Breast epithelium (tissue), 4 donors: ENCODE measurements at places on chromosomes 3 and 15. TPM values are rescaled to one million over a fixed set of nuclear protein-coding genes. Genes with fewer than 3 reads are reported as not detected.

GRCh38 chr15:57427367-57427821 lies 51.1 kb downstream of the CGNL1 start:
- peak overlapping the region; percentile 43 for H3K27ac ChIP-seq
- no peaks in the 10 kb centered on the region for H3K27me3 ChIP-seq
- H3K4me1 ChIP-seq: no peaks in the 10 kb centered on the region
- H3K4me3 ChIP-seq: no peak overlapping the region

DNA sequence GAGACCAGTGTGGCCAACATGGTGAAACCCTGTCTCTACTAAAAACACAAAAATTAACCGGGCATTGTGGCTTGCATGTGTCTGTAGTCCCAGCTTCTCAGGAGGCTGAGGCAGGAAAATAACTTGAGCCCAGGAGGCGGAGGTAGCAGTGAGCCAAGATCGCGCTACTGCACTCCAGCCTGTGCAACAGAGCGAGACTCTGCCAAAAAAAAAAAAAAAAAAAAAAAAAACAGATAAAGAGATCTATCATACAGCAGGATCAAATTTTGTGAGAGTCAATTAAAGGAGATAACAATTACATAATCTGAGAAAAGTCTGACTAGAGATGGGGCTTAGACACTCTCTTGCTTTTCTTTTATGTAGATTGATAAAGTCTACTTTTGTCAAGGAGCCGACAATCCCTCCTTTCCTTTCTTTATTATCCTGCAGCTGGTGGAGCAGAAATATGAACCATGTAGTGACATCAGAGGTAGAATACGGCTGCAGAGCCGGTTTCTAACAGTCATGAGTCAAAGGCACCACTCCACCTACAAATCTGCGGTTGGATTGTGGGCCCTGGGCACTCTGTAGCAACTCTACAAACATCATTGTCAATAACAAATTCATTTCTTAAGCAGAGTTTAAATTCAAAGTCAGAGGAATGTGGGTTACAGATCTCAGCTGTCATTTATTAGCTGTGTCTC lies 9.0 kb downstream of the C2CD4A start:
- H3K4me3 ChIP-seq: no peak overlapping the region
- H3K4me1 ChIP-seq: no peaks in the 10 kb centered on the region
- peak; percentile 69 for DNase-seq
- H3K27me3 ChIP-seq: no peaks in the 10 kb centered on the region

- H3K36me3 ChIP-seq: no peaks in the 10 kb centered on the region
- no peaks in the 10 kb centered on the region for H3K27me3 ChIP-seq
- H3K4me3 ChIP-seq: no peak overlapping the region
- no peaks in the 10 kb centered on the region for H3K4me1 ChIP-seq
- no peak overlapping the region for H3K27ac ChIP-seq
Observed at GRCh38 chr3:150828261-150828660, 65.3 kb upstream of the SIAH2 start.

- no peaks in the 10 kb centered on the region for H3K4me1 ChIP-seq
- H3K4me3 ChIP-seq: no peak overlapping the region
- H3K27me3 ChIP-seq: no peaks in the 10 kb centered on the region
- DNase-seq: no peak
- H3K36me3 ChIP-seq: no peaks in the 10 kb centered on the region
Observed at GRCh38 chr3:56980798-56981390, 79.6 kb upstream of the SPATA12 start.

DNA sequence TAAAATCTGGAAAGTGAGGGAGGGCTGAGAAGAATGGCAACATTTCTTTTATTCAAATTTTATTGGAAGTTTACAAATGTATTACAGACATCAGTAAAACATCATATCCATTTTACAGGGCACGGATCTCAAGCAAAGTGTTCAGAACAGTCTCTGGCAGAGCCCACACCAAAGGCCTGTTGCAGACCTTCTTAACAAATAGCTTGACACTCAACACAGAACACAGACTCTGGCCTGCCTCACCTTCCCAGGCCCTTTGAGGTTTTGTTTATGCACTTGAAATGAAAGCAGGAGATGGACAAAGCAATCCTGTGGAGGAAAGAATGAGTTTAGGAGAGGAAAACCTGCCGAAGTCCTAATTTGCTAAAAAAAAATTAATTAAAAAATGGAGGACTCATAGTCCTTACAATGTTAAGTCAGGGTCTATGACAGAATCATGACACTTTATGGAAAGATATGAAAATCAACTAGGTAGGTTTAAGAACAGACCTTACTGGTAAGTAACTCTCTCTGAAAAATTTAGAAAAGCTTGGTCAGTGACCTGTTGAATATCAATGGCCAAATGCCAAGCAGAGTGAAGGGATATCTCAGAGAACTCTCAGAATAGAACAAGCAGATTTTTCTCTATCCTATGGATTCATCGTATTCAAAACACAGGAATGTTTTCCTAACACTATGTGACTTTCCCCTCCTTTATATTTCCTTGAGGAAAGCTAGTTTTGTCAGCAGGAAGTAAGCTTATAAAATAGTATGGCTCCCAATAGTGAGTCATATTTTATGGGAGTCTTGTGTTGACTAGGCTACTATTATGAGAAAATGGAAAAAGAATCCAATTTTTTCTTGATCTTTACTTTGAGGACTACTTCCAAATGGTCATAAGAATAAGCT lies 70.8 kb upstream of the PSMD6 start:
- no peaks in the 10 kb centered on the region for H3K27me3 ChIP-seq
- no peaks in the 10 kb centered on the region for H3K4me1 ChIP-seq
- DNase-seq: no peak
- no peak overlapping the region for H3K4me3 ChIP-seq

- H3K4me1 ChIP-seq: no peaks in the 10 kb centered on the region
- H3K27ac ChIP-seq: no peak overlapping the region
- no peak for DNase-seq
- no peaks in the 10 kb centered on the region for H3K27me3 ChIP-seq
Observed at GRCh38 chr15:36614016-36614415, 34.6 kb downstream of the CDIN1 start.

DNA sequence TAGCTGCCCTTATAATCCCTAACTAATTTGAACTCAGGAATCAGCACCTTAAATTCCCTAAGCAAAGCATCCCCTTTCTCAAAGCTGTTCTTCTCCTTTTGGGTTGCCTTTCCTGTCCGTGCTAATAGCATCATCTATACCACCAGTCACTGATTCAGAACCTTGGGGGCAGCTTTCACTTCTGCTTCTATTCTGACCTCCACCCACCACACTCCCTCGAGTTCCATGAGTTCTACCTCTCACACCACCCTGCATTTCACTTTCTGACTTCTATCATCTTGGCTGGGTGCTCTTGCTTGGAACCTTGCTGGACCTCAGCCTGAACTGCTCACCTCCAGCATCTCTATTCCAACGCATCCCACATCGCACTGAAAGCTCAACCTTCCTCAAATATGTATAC lies 55.4 kb upstream of the KCNMB2 start:
- no peaks in the 10 kb centered on the region for H3K36me3 ChIP-seq
- no peak overlapping the region for H3K27ac ChIP-seq
- H3K27me3 ChIP-seq: no peaks in the 10 kb centered on the region
- DNase-seq: no peak
- no peaks in the 10 kb centered on the region for H3K4me1 ChIP-seq

DNA sequence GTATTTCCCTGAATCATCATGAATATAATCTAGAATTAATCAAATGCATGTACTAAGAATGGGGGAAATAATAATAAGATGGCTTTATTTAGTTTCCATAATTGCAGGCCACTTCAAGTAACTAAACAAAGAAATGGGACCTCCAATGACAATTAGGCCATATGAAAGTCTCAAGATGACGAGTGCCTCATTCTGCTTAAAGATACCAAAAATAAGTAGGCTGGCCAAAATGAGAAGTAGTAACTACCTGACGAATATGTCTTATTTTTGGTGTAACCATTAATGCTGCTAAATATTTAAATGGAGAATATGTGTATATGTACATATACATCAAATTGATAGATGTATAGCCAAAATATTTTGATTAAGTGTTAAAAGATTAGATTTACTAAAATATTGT lies 932.6 kb downstream of the EPHA3 start:
- no peak for DNase-seq
- no peak overlapping the region for H3K27ac ChIP-seq
- no peaks in the 10 kb centered on the region for H3K4me1 ChIP-seq
- H3K36me3 ChIP-seq: no peaks in the 10 kb centered on the region

- no peaks in the 10 kb centered on the region for H3K36me3 ChIP-seq
- DNase-seq: no peak
- no peak overlapping the region for H3K27ac ChIP-seq
- no peaks in the 10 kb centered on the region for H3K27me3 ChIP-seq
- H3K4me3 ChIP-seq: no peak overlapping the region
Observed at GRCh38 chr3:166085164-166085856, 248.1 kb upstream of the BCHE start.

DNA sequence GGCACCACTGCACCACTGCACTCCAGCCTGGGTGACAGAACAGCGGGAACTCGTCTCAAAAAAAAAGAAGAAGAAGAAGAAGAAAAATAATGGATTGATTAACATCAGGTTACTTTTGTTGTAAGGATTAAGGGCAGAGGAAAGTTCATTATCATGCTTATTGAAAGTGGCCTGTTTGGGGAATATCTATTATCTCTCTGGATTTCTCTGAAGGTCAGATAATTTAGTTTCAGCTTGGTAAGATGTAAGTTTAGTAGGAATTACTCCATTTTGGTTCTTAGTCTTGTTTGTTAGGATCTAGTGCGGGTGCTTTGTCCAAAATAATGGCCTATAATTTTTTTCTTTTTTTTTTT lies 2.5 kb upstream of the MTMR14 start:
- no peak overlapping the region for H3K27ac ChIP-seq
- no peak overlapping the region for H3K4me3 ChIP-seq
- no peaks in the 10 kb centered on the region for H3K36me3 ChIP-seq
- H3K27me3 ChIP-seq: no peaks in the 10 kb centered on the region
- no peak for DNase-seq

GRCh38 chr3:160649596-160649995 lies 27.4 kb upstream of the ARL14 start:
- H3K27ac ChIP-seq: no peak overlapping the region
- no peak for DNase-seq
- no peaks in the 10 kb centered on the region for H3K36me3 ChIP-seq
- no peaks in the 10 kb centered on the region for H3K27me3 ChIP-seq
- H3K4me1 ChIP-seq: no peaks in the 10 kb centered on the region

DNA sequence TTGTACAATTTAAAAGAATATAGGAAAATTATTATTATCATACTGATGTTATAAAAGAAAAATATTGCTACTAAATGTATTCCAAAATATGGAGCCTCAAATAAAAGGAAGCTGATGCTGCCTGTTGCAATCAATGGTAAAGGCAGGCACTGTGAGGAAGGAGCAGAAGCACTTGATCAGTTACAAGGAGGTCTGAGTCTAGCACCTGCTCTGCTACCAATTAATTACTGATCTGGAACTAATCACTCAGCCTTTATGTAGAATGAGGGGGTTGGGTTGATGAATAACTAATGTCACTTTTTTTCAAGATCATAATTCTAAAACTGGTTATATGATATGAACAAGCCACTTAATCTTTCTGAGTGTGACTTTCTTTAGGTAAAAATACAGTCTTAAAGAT lies 5.5 kb downstream of the ADGRG7 start:
- no peaks in the 10 kb centered on the region for H3K36me3 ChIP-seq

DNA sequence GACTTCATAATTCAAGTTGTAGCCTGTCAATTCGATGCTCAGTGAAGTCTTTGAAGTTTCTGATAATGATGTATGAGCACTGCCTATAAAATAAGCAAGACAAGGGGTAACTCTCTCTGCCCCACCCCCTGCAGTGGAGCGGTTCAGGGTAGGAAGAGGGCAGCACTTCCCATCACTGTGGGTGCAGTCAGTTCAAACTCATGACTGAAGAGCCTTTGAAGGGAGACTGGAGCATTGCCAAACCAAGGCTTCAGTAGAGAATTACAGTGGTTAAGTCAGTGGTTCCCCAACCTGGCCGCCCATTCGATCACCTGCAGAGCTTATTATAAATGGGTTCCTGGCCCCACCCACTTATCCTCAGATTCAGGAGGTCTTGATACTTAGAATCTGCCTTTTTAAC lies 190.6 kb downstream of the SHQ1 start:
- no peaks in the 10 kb centered on the region for H3K27me3 ChIP-seq
- H3K36me3 ChIP-seq: no peaks in the 10 kb centered on the region
- no peak overlapping the region for H3K27ac ChIP-seq
- no peak for DNase-seq
- no peak overlapping the region for H3K4me3 ChIP-seq
- H3K4me1 ChIP-seq: peaks cover 4% of the 10 kb centered on the region

- H3K27me3 ChIP-seq: no peaks in the 10 kb centered on the region
- no peak for DNase-seq
- H3K36me3 ChIP-seq: no peaks in the 10 kb centered on the region
Observed at GRCh38 chr15:60797444-60798040, 318.6 kb upstream of the ICE2 start.

GRCh38 chr3:179710079-179710478 lies 57.2 kb downstream of the USP13 start:
- no peak overlapping the region for H3K4me3 ChIP-seq
- H3K27ac ChIP-seq: no peak overlapping the region
- peaks cover 6% of the 10 kb centered on the region for H3K36me3 ChIP-seq

DNA sequence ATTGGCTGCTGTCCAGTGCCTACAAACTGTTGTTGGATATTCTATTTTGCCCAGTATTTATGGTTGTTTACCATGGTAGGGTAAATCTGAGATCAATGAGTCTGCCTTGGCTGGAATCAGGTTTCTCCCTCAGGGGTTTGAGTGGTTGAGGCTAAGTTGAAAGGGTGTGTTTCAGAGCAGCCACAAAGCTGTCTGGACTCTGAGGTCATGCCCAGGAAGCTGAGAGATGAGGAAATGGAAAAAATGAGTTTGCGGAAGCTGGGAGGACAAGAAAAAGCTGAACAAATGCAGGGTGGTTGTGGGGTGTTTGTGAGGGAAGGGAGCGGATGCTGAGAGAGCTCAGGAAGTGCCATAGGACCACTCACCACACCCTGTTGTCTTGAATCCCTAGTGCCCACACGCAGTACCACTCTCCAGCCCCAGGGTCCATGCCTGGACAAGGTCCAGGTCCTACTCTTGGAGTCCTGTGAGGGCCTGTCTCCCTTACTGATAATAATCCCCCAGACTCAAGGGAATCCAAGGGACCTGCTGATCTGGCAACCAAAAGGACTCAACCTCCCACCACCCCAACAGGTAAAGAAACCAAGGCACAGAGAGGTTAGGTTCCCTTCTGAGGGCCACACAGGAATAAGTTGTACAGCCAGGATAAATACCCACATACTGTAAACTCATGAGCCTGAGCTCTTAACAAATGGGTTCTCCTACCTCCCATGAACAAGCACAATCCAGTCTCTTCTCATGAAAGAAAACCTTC lies 81.6 kb downstream of the PPCDC start:
- DNase-seq: peak; percentile 60
- peak overlapping the region; percentile 73 for H3K27ac ChIP-seq
- no peaks in the 10 kb centered on the region for H3K27me3 ChIP-seq
- H3K4me1 ChIP-seq: no peaks in the 10 kb centered on the region

GRCh38 chr3:197209366-197210260 lies 88.8 kb downstream of the DLG1 start:
- H3K4me3 ChIP-seq: no peak overlapping the region
- no peak for DNase-seq
- no peak overlapping the region for H3K27ac ChIP-seq
- no peaks in the 10 kb centered on the region for H3K36me3 ChIP-seq
- no peaks in the 10 kb centered on the region for H3K27me3 ChIP-seq

GRCh38 chr3:128725547-128726022 lies 398 bp upstream of the RAB7A start:
- peak overlapping the region; percentile 100 for H3K27ac ChIP-seq
- no peak for DNase-seq
- H3K4me1 ChIP-seq: peaks cover 10% of the 10 kb centered on the region

The KCNMB3 gene
- 7.3 TPM for total RNA-seq

The ATP13A4 gene
- 36.6 TPM for total RNA-seq

The CPEB1 gene
- total RNA-seq: 2.2 TPM
